ENCODE measurements at places on chromosomes 1 and 21. TPM values are rescaled to one million over a fixed set of nuclear protein-coding genes. Genes with fewer than 3 reads are reported as not detected.

GRCh38 chr1:184116287-184116686, 64.8 kb downstream of the TSEN15 start:
- no peak for DNase-seq

GRCh38 chr21:38660333-38661196, 145.2 kb upstream of the ETS2 start:
- no peak for DNase-seq

DNA sequence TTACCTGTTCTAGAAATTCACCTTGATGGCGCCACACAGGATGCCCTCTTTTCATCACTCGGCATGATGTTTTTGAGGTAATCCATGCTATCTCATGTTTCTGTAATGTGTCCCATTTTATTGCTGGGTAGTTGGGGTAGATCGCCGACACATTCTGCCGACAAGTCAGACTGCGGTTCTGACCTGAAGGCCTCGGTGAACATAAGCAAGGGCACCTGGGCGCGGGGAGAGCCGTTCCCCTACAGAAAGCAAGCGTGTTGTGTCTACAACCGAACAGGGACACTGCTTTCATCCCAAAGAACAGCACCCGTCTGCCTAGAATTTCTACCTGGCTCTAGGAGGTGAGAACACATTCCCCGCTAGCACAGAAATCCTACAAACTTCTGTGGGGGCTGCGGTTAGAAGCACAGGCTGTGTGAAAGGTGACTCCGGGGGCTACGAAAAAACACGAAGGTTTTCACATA, 149.2 kb downstream of the PPIAL4G start:
- DNase-seq: no peak

DNA sequence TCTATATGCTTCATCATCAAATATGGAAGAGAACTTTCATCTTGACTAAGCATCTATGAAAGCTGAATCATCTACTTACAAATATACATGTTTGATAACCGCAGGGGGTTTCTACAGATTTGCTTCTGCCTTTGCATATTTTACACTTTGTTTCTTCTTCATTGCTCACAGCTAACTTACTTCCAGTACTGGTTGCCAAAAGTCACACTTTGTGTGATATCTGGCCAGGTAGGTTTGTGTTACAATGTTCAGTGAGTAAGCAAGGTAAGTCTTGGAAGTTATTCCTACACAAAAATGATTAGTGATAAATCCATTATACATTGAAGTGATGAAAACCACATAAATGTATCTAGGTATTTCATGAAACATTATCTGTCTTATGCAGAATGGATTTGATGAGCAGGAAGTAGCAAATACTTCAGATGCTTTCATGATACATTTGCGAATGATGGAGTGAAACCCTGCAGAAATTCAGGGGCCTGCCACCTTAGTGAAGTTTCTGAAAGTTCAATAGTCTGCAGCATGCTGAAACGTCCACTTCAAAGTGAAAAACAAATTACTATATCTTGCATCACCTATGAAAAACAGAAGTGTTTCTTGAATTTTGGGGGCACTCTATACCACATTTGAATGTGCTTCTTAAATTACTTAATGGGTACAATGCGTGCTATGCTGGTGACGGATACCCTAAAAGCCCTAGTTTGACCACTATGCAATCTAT, 187.3 kb downstream of the ATP6V1G3 start:
- DNase-seq: no peak

- peak; percentile 66 for DNase-seq
These were observed 704 bp upstream of the CRABP2 start for GRCh38 chr1:156705918-156706656.

- DNase-seq: no peak
These were observed 25.7 kb downstream of the MIA3 start for GRCh38 chr1:222643606-222643937.

DNA sequence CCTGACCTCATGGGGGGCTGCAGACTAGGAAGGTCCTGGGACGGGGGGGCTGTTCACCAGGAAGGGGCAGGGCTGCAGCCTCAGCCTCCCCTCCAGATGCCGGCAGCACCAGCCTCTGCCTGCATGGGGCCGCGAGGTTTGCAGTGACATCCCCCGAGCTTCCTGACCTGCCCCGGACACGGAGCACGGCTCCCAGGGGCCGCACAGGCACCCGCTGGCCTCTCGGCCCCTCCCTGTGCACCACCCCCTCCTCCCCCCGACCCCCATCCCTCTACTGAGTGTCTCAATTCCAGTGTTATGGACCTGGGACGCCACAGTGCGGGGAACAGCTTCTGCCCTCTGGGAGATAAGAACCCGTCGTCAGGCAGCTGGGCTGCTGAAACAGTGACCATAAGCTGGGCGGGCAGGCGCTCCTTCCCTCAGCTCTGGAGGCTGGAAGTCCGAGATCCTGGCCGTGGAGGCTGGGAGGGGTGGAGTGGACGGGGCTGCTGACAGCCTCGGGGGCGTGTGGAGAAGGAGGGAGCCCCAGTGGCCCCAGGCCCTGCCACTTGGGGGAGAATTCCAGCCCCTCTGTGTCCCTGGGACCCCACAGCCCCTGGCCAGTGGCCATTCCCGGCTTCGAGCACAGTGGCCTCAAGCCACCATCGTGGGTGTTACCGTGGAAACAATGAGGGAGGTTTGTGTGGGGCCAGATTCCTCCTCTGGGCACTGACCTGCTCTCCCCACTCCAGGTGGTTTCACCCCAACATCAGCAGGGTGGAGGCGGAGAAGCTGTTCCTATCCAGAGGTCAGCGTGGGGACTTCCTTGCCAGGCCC, 11.6 kb downstream of the RNF223 start:
- DNase-seq: no peak

- DNase-seq: no peak
These were observed 169.9 kb downstream of the S1PR1 start for GRCh38 chr1:101406681-101407080.

GRCh38 chr21:44434568-44434925, 20.8 kb upstream of the LRRC3 start:
- DNase-seq: no peak

GRCh38 chr1:156571919-156572662, at the start of gene IQGAP3:
IQGAP3 (minus strand) TSS chr1:156572565; CDS start chr1:156572529, 36 bp downstream.
- peak; percentile 77 for DNase-seq

GRCh38 chr1:154796303-154796892, 73.7 kb downstream of the KCNN3 start:
- DNase-seq: no peak

- no peak for DNase-seq
These were observed 35.2 kb downstream of the EXO1 start for GRCh38 chr1:241883159-241883558.

GRCh38 chr1:55640708-55641473, 425.7 kb upstream of the USP24 start:
- DNase-seq: peak; percentile 38

- DNase-seq: no peak
These were observed 137.4 kb upstream of the L1TD1 start for GRCh38 chr1:62057230-62057629.

The PPIAL4G gene
- 0.15 TPM for total RNA-seq

The DSTYK gene
- 10.2 TPM for total RNA-seq

The PLPPR4 gene
- 2.3 TPM for total RNA-seq

The ITSN1 gene
- total RNA-seq: 39.5 TPM

The ATP6V1G3 gene
- not detected for total RNA-seq

The AADACL4 gene
- not detected for total RNA-seq

The CRYAA gene
- total RNA-seq: not detected

The FCGR3B gene
- 0.32 TPM for total RNA-seq

Measured in breast epithelium (tissue), 4 donors.